ENCODE measurements at places on chromosomes 1 and 21.

GRCh38 chr1:21267191-21268077 is 22.8 kb downstream of the ECE1 start:
- DNase-seq, result no peak

- no peak for DNase-seq
Observed at GRCh38 chr1:189563784-189564183, 913.9 kb downstream of the BRINP3 start.

DNA sequence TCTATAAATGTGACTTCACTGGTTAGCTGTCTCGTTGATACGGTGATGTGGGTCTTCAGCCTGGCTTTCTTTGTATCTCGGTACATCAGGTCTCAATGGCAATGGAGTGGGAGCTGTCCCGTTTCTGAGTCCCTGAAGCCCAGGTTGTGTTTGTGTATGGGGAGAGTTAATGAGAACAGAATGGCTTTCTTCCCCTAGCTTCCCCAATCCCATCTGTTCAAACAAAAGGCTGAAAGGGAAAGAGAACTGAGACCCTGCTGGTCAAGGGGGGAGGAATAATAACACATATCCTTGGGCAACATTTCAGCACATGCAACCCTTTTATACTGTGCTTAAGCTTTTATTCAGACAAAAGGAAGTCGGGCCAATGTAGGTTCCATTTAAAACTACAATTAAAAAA is 28.4 kb upstream of the CASQ2 start:
- no peak for DNase-seq

DNA sequence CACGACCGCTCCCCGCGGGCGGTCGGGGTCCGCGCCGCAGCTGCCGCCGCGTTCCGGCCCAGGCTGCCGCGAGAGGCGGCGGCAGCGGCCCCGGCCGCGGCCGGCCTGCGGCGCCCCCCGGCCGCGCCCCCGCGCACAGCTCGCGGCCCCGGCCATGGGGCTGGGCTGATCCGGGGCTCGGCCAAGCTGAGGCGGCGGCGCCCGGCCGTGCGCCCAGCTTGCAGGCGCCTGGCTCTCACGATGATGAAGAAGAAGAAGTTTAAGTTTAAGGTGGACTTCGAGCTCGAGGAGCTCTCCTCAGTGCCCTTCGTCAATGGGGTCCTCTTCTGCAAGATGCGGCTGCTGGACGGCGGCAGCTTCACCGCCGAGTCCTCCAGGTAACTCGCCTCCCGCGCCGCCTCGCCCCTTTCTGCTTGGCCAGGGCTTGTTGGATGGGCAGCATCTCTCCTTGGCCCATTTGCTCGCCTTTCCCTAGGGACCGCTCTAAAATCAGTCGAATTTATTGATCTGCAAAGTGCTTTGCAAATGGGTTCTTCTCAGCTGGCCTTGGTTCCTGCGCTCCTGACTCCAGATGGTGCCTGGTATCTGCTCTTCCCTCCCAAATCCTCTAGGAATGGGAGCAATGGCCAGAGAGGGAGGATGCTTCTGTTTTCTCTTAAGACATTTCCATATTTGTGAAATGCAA is 431 bp downstream of the EEIG2 start:
- DNase-seq, result peak; percentile 26

DNA sequence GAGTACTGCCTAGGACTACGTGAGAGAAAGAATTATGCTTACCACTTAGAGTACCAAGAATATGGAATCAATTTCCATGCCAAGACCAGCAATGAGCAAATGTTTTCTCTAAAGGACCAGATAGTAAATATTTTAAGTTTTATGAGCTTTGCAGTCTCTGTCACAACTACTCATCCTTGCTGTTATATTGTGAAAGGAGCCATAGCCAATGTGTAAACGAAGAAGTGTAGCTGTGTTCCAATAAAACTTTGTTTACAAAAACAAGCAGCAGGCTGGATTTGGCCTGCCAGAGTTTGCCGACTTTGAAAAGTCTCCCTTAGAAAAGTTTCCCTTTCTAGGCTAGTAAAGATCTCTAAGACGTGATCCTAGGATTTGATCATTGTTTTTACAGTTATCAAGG is 128.8 kb downstream of the PDE4B start:
- DNase-seq, result no peak

DNA sequence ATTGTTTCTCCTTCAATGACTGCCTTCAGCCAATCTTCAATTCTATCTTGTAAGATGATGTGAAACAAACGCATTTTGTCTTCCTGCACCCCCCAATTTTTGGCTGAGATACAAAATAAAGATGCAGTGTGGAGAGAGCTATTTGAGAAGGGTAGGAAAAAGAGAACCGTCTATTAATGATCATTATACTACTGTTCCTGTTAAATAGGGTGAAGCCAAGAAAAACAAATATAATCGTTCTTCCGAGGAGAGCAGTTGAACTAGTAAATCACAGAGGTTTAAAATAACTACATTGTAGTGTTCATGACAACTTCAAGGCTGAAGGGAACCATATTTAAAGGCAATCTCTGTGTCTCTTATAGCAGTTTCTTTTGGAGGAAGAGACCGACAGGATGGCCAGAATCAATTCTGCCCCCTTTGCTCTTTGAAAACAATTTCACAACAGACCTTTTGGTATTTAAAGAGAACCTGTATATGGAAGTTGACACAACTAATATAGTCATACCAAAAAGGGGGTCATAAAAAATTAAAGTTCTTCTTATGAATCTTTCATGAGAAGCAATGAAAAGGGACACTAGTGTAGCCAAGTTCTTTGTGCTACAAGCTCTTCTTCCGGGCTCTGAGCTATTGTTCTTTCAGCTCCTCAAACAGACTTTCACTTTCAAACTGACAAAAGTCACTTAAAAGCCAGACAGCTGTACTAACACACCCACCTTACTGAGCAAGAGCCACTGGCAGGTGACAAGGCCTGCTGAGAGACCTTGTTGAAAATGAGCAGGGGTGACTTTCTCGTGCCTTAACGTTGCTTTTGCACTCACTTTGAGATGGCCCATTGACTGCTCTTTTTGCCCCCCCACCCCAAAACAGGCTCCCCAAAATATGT is 30.9 kb downstream of the PROX1 start:
- no peak for DNase-seq

- DNase-seq, result no peak
Observed at GRCh38 chr1:109312978-109313775, 6.4 kb upstream of the MYBPHL start.

DNA sequence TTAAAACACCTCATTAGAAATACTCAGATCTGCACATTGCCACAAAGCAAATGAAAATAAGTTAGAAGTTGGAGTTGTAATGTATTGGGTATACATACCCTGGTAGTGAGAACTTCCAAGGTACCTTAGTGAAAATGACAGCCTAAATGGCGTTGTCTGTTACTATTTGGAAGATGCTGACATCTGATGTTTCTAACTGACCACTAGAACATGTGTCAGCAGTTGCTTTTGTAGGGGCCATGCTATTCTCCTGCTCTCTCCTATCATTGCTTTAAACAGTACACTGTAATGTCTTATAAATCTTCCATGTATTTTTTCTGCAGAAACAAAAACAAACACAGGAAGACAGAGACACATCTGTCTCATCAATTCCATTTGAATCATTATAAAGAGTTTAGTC is 40.1 kb downstream of the LAMC1 start:
- no peak for DNase-seq

- DNase-seq, result no peak
Observed at GRCh38 chr1:161114556-161114955, 3.3 kb downstream of the PFDN2 start.

DNA sequence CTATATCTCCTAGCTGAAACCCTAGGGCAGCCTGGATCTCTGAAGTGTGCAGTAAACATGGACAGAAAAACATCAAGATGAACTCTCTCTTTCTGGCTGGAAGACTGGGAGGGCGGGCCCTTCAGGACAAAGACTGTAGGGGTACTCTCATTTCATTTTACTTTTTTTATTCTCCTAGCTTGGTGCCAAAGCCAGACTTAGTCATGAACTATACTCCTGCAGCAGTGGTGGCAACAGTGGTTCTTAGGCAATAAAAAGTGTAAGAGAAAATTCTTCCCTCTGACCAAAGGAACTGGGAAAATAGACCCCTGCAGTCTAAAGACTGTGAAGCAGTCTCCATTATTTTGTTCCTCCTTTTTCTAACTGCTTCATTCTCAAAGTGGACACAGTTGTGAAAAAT is 213.8 kb upstream of the JUN start:
- no peak for DNase-seq

DNA sequence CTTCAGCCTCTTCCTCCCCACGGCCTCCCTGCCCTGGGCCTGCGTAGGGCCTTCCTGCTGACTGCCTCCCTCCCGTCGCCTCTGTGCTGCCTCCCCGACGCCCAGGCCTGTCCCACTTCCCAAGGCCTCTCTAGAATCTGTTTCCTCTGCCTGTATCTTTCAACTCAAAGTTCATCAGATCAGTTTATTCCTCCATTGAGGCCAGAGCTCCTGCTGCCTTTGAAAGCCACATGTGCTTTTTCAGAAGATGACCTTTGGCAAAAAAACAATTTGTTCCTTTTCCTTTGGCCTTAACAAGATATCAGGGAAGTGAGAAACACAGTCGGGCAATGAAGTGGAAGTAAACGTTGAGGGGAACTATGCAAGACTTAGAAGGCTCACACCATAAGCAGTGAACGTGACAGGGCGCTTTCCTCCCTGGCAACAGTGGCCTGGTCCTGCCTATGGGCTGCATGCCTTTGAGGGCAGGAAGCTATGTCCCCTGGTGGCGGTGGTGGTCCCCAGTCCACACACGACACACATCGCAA is 85.9 kb downstream of the PSMG1 start:
- DNase-seq, result no peak

- DNase-seq, result no peak
Observed at GRCh38 chr1:234479310-234479559, 256 bp upstream of the TARBP1 start.

- no peak for DNase-seq
Observed at GRCh38 chr1:212053993-212054392, 18.4 kb downstream of the DTL start.

GRCh38 chr1:92843429-92844352 is 11.9 kb downstream of the RPL5 start:
- DNase-seq, result no peak

DNA sequence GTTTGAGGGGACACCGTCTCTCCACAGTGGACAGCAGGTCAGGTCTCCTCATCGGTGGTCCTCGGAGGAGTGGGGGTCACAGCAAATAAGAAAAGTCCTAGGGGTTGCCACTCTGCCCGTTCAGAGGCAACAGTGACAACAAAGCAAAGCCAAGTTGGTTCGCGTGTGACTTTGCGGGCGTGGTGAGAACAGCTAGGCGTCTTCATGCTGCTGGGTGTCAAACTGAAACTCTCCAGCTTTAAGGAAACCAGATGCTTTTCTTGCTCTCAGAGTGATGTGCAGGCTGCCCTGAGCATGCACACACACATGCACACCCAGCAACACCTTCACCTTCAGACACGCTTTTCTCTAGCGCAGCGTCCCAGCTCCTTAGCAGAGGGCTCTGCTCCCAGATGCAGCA is 70.1 kb upstream of the ARHGEF16 start:
- peak; percentile 23 for DNase-seq

GRCh38 chr1:4273747-4274146 is 373.7 kb upstream of the C1orf174 start:
- no peak for DNase-seq

GRCh38 chr1:31696242-31696641 is 7.6 kb downstream of the COL16A1 start:
- DNase-seq, result no peak

DNA sequence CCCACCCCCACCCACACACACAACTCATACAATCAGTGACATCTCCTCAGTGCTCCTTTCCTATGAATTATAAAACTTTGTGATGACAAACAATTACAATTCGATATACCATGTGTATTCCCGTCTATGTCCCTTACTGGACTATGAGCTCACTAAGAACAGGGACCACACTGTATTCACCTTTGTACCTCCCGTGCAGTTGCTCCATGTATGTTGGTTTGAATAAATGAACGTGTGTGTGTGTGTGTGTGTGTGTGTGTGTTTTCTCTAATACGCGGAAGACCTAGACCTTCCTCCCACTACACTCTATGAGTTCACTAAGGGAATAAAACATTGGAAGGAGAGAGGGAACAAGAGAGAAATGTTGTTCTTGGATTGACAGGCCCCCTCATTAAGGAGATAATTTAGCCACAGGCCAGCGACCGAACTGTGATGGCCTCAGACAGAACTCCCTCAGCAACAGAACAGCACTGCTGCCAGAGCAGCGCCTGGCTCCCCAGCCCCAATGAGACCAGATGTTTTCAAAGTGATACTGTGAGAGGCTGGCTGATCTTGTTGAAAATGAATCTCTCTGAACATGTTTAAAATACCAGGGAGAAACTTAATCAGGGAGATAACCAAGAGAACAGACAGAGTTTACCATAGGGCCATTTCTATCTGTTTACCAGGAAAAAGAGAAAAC is 21.7 kb downstream of the BCAR3 start:
- DNase-seq, result no peak

DNA sequence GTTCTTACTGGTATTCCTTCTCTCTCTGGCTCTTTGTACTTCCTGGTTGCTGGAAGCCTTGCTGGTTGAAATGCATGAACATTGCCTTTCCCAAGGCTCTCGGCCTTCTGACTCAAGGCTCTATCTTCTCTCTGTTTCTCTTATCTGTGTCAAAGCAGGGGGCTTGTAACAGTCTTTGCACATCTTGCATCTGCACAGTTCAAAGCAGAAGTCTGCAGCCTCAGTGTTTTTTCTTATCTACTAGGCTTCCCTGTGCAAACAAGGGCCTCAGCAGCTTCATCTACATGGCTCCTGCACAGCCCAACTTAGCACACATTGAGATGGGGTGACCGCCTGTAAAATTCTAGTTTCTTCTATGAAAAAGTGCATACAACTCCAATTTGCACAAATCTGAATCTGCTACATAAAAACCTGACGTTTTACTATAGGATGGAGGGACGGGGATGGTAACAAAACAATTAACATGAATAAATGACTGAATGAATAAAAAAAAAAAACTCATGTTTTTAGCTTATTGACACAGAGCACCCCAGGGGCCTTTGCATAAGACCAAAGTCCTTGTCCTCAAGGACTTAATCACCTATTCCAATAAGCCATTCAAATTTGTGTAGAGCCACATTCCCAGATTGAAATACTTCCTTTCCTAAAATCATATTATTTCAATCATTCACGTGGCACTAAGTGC is 458.3 kb downstream of the LMO4 start:
- no peak for DNase-seq

DNA sequence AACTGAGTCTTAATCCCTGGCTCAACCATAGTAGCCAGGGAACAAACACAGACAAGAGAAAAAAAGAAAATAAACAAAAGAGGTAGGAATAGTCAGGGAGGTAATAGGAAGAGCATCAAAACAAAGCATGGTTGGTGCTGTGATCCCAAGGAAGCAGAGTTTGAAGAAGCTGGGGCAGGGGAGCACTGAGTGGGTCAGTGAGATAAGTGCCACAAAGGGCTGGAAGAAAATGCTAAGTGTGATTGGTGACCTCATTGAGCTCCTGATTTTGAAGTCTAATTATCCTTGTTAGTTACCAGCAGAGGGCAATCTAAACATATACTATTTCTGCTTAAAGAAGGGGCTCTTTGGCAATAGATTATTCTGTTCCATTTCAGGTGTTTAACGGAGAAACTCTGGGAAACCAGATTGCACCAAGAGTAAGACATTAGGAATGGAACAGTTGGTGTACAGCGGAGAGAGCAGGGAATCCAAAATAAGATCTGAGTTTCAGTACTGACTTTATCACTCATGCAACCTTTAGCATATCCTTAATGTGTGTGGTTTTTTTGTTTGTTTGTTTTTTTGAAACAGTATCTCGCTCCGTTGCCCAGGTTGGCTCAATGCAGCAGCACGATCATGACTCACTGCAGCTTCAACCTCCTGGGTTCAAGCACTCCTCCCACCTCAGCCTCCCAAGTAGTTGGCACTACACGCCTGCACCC is 30.7 kb upstream of the KIAA1614 start:
- peak; percentile 43 for DNase-seq

Data from activated CD4-positive, alpha-beta T cell treated with anti-CD3 and anti-CD28 coated beads, Interleukin-2, Interleukin-6, amounts not matched to agents 100 ng/mL and 50 ng/mL, durations not matched to agents 16 hours and 8 hours (primary cell).